ENCODE measurements at places on chromosomes 2 and 18.

DNA sequence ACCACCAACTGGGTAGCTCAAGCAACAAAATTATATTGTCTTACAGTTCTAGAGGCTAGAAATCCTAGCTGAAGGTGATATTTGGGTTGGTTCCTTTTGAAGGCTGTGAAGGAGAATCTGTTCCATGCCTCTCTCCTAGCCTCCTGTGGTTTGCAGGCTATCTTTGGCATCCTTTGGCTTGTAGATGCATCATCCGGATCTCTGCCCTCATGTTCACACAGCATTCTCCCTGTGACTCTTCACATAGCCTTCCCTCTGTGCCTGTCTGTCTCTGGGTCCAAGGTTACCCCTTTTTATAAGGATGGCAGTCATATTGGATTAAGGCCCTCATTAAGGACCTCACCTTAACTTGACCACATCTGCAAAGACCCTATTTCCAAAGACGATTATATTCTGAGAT, 78.6 kb upstream of the MAP3K20 start:
- no peaks in the 10 kb centered on the region for H3K4me1 ChIP-seq
- no peak overlapping the region for H3K4me3 ChIP-seq
- H3K27ac ChIP-seq: no peak overlapping the region

DNA sequence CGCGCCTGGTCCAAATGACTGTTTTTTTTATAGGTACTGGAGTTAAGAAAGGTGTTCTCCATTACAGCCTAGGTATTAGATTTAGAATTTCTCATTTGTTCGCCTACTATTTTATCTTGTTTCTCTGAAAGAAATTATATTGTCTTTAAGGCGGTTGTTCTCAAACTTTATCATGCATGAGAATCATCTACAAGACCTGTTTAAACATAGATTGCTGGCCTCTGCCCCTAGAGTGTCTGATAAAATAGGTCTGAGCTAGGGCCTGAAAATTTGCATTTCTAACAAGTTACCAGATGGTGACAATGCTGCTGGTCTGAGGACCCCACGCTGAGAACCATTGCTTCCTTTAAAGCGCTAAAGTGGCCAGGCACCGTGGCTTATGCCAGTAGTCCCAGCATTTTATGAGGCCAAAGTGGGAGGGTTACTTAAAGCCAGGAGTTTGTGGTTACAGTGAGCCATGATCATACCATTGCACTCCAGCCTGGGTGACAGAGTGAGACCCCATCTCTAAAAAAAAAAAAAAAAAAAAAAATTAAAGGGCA, 34.0 kb upstream of the RNF138 start:
- H3K4me1 ChIP-seq: peaks cover 20% of the 10 kb centered on the region
- no peak for DNase-seq
- H3K36me3 ChIP-seq: peaks cover 13% of the 10 kb centered on the region

DNA sequence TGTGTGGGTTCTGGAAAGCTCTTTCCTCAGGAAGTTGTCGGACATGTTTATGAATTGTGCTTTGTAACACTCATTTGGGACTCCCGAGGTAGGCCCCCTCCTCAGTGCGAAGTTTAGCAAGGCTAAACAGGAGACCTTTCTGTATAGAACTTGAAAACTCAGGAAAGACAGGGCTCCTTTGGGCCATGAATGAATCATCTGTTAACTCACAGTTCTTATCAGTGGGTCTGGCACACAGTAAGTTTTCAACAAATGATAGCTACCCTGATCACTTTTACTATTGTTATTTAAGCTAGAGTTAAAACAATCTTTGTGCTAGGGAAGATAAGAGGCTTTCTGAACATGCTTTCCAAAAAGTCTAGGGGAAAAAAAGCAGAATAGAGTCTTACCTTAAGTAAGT, 430.5 kb upstream of the ETAA1 start:
- no peaks in the 10 kb centered on the region for H3K27me3 ChIP-seq
- H3K27ac ChIP-seq: no peak overlapping the region
- H3K4me1 ChIP-seq: no peaks in the 10 kb centered on the region
- no peak for DNase-seq

DNA sequence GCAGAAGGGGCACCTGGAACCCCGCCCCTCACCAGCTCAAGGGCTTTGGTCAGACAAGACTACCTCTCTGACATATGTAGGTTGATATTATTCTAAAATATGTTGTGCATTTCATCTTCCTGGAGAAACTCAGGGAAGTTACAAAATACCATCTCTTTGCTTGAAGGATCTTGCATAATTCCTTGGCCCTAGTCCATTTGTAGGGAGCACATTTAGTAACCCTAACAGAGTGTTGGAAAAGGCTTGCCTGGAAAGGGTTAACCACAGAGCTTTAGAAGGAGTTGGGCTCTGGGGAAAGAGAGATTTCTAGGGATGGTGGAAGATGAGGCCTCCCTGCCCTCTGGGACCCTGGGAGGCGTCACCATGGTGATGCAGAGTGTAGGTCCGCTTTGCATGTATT, 143.0 kb upstream of the SLC1A4 start:
- no peak for DNase-seq
- no peak overlapping the region for H3K27ac ChIP-seq
- H3K36me3 ChIP-seq: no peaks in the 10 kb centered on the region
- H3K4me3 ChIP-seq: no peak overlapping the region
